ENCODE measurements at places on chromosomes 13 and 19. TPM values are rescaled to one million over a fixed set of nuclear protein-coding genes. Genes with fewer than 3 reads are reported as not detected.

Gene TYROBP
- total RNA-seq, result 201 TPM

Gene SLAIN1
- 1.9 TPM for total RNA-seq

Gene SIGLEC12
- total RNA-seq, result 1.9 TPM

Gene TMEM86B
- total RNA-seq, result 1.6 TPM

Gene SLC5A5
- total RNA-seq, result 0.22 TPM

Gene SBK2
- total RNA-seq, result not detected

Gene OR7C2
- total RNA-seq, result not detected

Gene VSTM2B
- total RNA-seq, result not detected

Gene CBY2
- not detected for total RNA-seq

Gene CFAP97D2
- not detected for total RNA-seq

Gene PLPPR2
- total RNA-seq, result 26.0 TPM

Gene C19orf38
- 4.4 TPM for total RNA-seq
